ENCODE measurements at places on chromosomes 6 and 20. TPM values are rescaled to one million over a fixed set of nuclear protein-coding genes. Genes with fewer than 3 reads are reported as not detected.

- no peak for DNase-seq
Observed at GRCh38 chr6:162963861-162964260, 236.1 kb downstream of the PACRG start.

DNA sequence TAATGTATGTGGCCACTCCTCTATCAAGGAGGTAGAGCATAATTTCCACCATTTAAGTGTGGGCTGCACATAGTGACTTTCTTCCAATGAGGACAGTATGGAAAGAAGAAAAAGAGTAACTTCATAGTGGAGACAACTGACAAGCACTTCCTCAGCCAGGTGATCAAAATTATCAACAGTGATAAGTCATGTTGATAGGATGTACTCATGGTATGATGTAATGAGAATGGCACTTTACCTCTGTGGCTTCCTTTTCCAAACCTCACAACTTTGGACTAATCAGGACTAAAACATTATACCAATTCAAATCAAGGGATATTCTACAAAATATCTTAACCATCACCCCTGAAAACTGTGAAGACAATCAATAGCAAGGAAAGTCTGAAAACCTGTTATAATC is 302.3 kb upstream of the CITED2 start:
- DNase-seq: no peak

DNA sequence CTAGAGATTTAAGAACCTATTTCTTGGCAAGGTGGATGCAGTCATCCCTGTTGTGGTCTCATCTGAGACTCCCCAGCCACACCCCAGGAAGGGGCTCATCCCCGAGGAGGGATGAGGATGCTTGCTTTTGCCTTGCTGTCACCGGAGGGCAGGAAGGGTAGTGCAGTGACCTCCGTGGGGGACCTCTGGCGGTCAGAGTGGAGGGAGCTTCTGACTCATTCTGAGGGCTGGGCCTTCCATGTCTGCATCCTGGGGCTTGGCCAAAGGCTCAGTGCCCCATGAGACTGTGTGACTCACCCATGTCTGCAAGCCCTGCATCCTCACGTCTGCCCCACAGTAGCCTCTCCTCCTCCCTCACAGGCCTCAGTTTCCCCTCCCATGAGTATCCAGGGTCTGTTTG is 38.7 kb downstream of the UQCC2 start:
- DNase-seq: peak; percentile 75

- DNase-seq: no peak
Observed at GRCh38 chr6:83536647-83537589, 24.6 kb downstream of the PRSS35 start.

- peak; percentile 93 for DNase-seq
Observed at GRCh38 chr6:36623547-36624459, 29.6 kb downstream of the SRSF3 start.

- DNase-seq: no peak
Observed at GRCh38 chr20:17500826-17501225, 30.4 kb downstream of the BFSP1 start.

DNA sequence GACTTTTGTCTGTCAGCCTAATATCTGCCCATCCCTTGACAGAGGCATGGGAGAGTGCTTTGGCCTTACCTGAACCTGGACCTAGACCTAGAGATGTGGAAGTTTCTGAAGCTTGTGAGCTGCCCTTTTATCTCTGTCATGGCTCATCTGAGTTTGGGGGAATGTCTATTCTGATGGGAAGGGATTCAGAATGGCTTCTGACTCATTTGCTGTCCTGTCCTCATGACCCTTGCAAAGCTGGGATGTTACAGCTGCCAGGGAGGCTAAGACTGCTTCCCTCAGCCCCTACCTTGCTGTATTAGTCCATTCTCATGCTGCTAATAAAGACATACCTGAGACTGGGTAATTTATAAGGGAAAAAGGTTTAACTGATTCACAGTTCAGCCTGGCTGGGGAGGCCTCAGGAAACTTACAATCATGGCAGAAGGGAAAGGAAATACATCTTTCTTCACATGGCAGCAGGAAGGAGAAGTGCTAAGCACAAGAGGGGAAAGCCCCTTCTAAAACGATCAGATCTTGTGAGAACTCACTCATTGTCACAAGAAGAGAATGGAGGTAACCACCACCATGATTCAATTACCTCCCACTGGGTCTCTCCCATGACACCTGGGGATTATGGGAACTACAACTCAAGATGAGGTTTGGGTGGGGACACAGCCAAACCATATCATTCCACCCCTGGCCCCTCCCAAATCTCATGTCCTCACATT is 252.2 kb downstream of the ERMARD start:
- DNase-seq: no peak

The NNAT gene
- total RNA-seq: 0.52 TPM

The SPAG4 gene
- total RNA-seq: 18.4 TPM

The HMGCLL1 gene
- 0.57 TPM for total RNA-seq

The CD93 gene
- 53.7 TPM for total RNA-seq

Measured in ureter (tissue), 1 donor.